NCI-H226 (cell line): ENCODE measurements at places on chromosomes 16 and 17.
A peak's percentile ranks its signal among the peaks of the same experiment; 100 is the strongest.

DNA sequence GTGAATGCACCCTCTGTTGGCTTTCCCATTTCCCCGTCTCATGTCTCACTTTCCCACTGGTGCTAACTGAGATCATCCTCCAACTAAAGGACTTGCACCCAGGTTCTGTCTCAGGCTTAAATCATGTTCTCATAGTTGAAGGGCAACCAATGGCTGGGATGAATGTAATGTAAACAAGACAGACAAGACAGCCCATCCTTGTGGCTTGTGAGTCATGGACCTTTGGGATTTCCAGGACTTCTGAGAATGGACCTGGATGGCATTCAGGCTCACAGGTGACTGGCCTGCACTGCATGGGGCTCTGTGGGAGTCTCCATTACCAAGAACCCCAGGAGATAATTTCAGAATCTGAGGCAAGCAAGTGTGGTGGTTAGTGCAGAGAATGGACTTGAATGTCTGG is 347.5 kb downstream of the HAPSTR1 start:
- DNase-seq = no peak

DNA sequence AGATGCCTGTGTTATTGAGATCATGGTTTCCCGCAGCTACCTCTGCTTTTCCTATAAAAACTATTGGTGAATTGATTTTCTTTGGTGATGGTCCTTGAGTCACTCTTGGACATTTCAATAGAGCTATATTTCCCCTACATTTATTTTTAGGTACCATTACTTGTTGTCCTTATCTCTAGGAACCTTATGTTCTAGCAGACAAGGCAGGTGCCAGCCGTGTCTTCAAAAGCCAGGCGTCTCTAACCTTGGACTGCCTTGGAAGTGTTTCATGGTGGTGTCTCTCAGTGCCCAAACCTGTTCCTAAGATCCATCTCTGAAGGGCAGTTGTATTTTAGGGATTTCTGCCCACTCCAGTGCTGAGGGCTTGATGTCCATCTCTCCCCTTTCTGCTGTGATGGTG is 77.4 kb upstream of the CLEC18A start:
- DNase-seq = no peak

- DNase-seq = no peak
Measured at GRCh38 chr17:74213861-74214391, 555 bp downstream of the TTYH2 start.

- DNase-seq = no peak
Measured at GRCh38 chr17:18919963-18920362, 32.0 kb upstream of the SLC5A10 start.

- DNase-seq = no peak
Measured at GRCh38 chr17:46023783-46024388, 24.8 kb downstream of the STH start.

DNA sequence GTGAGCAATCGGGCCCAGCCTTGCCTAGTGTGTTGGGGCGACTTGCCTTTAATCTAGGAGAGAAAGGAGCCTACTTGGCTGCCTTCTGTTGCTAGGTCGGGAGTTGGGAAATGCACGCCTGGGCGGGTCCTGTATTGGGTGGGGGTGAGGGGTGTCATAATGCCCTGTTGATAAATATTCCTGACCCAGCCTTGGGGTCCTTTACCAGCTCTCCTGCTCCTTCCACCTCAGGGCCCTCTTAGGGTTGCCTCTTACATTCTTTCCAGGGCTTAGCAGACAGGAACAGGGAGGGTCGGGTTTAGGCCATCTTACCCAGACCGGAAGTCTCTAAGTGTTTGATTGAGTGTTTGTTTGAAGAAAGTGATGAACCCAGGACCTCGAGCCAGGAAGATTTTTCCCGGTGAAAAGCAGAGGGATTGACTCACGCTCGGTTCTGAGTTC is 112.9 kb downstream of the SEC14L1 start:
- DNase-seq = peak; percentile 63

DNA sequence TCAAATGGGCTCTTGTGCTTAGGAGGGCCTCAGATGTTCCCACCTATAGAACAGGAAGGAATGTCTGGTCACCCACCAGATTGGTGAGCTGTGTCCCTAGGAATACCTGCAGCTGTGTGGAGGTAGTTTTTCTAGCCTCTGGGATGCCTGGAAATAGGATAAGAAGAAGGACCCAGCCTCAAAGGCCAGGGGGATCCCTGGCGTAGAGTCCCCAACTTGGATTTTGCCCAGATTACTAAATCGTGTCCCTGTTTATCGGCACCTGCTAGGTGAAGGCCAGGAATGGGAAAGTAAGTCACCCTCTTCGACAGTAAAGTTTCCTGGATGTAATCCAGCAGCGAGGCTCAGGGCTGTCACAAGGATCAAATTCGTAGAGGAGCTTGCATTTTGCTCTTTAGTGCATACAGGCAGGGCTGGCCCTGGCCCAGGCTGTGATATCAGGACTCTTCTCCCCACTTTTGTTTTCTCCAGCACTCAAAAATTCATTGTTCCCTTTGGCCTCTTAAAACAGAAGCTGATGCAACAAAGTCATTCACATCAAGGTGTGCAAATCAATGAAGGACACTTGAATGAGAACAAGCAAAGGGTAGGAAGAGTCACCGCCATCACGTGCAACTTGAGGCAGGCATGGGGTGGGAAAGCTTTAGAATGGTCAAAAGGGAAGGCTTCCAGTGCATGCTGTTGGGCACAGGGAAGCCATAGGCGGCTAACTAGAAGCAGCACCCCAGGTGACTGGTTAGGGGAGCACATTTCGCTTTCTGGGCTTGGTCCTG is 7.5 kb downstream of the SLC13A2 start:
- DNase-seq = no peak

DNA sequence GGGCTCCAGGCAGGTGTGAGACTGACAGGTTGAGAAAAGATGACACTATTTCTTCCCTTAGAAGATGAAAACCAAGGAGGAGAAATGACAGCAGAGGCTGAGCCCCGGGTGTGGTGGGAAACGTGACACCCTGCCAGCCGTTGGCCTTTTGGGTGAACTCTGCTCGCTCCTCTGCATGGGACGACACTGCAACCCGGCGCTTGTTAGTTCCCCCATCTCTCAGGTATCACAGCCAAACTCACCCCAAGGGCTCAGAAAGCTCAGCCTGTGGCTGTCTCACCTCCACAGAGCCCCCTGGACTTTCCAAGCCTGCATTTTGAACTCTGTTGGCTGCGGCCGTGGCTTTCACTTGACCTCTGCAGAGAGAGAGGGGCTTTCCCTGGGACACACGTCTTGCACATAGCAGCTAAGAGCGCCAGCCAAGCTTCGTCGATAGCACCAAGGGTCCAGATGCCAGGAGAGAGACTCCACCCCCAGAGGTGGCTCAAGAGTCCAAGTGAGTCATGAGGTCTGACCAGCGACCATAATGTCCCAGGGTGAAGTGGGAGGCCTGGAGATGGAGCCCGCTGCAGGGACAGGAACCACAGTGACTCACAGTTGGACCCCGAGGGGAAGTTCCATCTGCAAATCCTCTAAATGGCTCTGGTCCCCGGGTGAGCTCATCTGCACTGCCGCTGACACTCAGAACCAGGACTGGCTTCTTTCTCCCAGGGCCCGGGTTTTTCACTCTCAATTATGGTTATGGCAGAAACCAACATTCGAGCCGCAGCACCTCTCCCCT is 301.9 kb downstream of the SOX9 start:
- DNase-seq = no peak

DNA sequence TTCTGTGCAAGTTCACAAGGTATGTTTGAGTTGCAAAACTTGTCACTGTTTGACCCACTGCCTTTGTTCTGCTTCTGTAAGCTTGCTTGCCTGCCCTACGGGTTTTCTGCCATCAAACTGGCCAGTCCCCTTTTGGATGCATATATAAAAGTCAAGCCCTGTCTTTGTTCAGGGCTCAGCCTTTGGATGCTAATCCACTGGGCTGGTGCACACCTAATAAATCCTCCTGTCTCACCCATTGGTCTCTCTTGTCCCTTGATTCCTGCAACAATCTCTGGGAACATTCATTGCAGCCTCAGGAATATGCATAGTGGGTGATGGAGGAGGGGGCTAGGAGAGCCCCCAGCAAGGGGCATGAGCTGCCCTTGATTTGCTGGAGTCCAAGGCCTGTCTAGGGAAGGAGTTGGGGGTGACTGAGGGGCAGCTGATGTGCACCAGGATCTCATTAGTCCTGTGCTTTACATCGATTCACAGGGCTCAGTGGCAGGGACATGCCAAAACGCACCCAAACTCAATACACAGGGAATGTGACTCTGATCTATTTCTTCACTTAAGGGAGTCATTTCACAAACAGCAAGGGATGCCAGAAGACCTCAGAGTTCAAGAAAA is 225.4 kb upstream of the NLRP1 start:
- DNase-seq = no peak

DNA sequence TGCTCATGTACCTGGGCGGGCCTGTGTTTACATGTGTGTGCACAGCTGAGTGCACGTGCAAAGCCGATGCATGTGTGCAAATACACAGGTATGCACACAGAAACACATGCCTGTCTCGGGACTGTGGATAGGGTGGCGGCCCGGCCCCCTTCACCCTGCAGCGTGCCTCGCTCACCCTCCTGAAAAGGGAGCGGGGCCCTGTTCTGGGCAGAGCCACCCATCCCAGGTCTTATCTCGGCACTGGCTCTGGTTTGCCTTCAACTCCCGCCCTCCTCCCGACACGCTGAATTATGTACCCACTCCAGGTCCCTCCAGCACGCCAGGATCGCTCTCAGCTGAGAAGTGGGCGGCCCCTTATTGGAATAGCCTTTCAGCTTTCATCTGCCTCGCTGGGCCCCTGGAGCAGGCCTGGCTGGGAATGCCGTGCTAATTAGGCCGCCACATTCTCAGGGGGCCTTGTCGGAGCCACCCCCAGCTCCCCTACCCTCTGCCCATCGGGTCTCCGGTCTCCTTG is 77.8 kb downstream of the RTN4RL1 start:
- DNase-seq = no peak

DNA sequence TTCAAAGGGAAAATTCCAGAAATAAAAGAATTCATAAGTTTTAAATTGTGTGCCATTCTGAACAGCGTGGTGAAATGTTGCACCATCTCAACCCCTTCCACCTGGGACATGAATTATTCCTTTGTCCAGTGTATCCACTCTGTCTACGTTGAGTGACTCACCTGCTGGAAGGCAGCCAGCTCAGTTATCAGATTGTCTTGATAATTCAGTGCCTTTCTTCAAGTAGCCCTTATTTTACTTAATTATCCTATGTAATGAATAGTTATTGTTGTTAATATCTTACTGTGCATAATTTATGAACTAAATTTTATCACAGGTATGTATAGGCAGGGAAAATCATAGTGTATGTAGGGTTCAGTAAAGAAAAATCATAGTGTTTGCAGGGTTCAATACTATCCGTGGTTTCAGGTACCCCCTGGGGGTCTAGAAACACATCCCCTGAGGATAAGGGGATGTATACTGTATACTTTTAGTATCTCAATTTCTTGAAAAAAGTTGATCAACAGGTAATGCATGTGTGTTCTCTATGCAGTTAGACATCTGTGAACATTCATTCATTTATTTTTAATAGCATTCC is 7.7 kb upstream of the PCTP start:
- no peak for DNase-seq

DNA sequence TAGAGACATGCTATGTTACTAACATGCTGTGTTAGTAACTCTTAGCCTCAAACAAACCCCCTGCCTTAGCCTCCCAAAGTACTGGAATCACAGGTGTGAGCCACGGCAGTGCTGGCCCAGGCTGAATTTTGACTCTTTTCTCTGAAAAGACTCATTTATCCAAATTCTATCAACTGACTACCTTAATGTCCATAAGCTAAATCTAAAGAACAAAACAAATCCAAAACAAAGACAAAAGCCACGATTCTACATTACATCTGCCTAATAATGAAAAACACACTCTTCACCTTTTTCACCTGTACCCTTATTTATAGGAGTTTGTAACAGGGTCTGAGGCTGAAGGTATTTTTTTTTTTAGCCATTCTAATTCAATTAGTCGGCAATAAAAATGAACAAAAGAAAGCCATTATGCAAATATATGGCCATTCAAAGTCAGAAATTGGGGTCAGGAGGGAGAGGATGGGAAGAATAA is 432.5 kb downstream of the RBFOX1 start:
- no peak for DNase-seq

DNA sequence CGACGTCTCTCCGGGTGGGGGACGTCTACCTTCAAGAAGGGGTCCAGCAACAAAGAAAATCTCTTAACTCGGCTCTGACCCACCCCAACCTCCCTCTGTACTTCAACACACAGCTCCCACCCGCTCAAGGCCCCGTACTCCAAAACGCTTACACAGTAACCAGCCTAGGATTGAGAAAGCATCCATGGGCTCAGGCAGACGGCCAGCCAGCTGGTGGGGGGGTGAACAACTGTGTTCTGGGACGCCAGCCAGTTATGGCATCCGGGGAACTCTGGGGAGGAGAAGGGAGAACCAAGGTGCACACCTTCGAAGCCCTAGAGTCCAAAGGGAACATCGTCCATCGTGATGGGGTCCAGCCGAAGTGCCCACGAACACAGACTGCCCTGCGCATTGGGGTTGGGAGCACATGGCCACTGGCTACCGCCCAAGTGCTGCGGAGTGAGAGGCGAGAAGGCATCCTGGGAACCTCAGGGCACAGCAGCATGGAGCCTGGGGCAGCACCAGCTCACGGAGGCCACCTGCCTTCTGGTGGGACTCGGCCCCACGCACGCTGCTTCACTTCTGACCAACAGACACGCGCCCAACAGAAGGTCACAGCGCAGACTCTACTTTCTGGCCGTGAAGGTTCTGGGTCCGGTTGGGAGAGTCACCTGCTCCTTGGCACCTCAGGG is 14.3 kb downstream of the SLC16A3 start:
- peak; percentile 81 for DNase-seq

DNA sequence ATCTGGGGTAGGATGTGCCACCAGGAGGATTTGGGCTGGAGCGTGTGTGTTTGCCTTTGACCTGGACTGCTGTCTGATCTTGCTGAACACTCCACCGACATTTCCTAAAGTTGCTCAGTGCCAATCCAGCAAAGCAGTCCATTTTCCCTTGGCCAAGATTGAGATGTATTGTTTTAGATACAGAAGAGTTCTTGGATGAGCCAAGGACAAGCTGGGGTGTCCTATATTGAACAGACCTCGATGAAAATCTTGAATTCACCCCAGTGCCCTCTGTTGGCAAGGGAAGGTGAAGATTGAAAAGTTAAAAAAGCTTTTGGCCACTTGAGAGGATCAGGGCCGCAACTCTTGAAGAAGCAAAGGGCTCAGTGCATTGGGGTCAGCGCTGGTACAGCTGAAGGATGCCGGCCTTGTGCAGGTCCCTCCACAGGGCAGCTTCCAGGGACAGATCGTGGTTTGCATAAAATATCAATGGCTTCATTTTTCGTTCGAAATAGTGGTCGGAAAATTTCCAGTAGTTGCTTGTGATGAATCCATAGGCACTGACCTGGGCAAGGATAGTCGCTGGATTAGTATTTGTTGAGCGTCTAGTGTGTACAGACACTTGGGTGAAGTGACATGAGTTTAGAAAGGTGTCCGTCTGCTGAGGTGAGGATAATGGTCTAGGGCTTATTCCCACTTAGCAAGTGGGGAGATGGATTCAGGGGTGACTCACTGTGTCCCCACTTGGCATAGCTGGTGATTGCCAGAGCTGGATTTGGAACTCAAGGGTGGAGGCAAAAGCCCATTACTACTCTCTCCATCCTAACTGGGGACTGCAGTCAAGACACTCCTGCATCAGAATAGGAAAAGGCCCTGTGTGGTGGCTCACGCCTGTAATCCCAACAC is 19.7 kb downstream of the ST6GALNAC2 start:
- no peak for DNase-seq

GRCh38 chr16:66273644-66274334 is 92.7 kb upstream of the CDH5 start:
- peak; percentile 45 for DNase-seq

- DNase-seq = no peak
Measured at GRCh38 chr17:62112229-62112628, 47.2 kb upstream of the MED13 start.
